ENCODE measurements at places on chromosomes 5 and 9.

DNA sequence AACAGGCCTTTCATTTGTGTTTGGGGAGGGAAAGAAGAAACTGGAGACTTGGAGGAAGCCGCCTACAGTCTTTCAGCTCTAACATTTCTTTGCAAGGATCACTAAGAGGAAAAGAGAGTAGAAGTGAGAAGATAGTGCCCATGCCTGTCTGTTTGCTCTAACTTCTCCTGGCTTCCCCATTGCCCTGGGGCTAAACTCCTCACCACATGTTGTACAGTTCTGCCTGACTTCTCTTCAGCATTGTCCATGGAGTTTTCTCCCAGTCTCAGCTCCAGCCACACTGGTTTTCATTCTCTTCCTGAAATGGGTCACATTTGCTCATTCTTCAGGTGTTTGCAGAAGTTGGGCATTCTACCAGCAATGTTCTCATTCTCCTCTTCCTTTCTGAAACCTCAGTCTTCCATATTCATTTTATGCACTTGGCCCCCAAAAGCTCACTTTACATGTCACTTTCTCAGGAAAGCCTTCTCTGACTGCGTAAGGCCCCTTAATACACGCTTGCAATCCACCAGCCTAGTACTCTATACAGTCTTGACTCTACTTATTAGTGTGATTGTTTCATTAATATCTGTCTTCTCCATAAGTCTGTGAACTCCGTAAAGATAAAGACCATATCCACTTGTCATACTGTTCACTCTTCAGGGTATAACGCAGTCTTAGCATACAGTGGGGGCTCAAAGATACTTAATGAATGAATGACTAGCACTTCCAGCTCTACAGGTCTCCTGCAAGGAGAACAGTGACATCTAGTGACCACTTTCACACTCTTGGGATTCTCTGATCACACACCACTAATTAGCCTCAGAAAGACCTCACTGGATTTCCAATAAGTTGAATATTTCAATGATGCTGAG lies 40.2 kb upstream of the TRIM32 start:
- DNase-seq = no peak

- no peak for DNase-seq
These were observed 167.5 kb upstream of the KLF9 start for GRCh38 chr9:70581955-70582350.

DNA sequence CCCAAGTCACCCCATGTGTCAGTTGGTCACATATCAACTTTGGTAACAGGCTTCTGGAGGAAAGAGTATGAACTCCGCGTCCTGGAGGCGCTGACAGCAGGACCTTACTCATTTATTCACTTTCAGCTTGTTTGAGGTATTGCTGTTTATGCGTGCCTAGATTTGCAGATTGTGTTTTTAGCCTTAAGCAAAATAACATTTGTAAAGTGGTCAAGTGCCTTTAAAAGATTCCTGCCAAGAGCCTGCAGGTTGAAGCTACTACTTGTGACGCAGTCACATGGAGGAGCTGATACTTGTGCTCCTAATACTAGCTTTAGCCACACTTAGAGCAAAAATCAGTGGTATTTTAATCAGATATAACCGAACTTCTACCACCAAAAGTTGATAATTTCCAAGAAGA lies 351.3 kb downstream of the ADGRV1 start:
- no peak for DNase-seq

- no peak for DNase-seq
These were observed 478.6 kb upstream of the WWC1 start for GRCh38 chr5:167812871-167813270.

GRCh38 chr5:95238560-95239325 lies 46.2 kb downstream of the MCTP1 start:
- no peak for DNase-seq

DNA sequence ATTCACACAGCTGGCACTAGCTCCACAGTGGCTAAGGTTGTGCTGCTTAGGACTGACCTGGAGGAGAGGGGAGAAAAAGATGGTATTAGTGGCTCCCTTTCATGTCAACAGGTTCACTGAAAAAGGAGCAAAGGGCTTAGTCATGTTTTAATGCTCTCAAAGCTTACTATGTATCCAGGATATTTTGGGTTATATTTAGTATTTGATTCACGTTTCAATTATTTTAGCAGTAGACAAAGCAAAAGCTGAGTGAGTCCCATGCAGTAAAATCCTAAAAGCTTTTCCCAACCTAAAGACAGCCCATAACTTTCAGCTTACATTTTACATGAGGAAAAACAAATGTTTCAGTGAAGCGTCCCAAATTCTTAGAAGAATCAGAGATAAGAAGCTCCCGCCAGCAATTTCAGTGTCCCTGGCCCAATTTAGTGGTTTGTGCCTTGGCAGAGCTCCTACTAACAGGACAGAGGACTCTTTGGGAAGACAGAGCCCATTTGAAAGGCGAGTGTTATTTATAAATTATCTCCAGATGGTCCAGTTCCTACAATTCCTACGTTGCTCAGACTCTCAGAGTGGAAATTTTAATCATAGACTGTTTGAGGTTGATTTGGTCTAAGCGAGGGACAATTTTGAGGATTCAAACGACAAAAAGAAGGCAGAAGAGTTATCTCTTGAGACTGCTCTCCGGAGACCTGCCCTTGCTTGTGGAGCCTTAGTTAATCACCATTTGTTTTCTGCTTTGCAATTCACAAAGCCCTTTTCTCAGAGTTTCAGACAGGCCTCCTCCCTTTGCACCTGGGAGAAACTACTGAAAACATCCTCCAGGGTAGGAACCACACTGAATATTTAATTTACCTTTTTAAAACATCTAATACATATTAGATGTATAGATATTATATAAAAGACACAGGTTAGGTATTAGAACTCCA lies 225.0 kb upstream of the ANKRD55 start:
- no peak for DNase-seq

DNA sequence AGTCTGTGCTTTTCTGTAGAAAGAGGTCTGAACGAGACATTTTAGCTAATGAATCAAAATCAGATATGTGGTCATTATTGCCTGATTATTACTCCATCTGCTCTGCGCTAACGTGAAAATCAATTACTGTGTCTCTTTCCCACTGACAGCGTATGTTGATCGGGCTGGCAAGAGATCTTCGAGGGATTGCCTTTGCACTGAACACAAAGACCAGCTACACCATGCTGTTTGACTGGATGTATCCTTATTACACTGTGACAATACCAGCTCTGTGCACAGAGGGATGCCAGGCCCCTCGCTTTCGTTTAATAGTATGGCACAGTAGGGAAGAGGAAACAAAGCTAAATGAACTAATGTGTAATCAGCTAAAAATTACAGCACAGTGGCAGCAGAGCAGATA lies 103.7 kb upstream of the TLX3 start:
- no peak for DNase-seq

DNA sequence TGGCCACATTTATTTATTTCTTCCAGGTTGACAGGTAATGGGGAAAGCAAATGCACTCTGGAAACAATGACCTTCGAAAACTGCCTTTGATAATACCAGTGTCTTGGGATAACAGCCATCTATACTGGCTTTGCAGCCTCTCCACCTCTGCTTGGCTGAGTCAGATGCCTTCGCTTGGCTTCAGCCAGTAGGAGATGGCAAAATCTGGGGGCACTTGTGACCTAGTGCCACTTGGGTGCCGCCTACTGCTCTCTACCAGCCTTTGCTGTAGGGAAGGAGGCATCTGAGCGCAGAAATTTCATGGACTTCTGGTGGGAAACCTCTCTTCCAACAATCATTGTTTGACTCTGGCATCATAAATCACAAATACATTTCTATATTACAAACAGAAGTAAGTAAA lies 21.8 kb downstream of the FYB1 start:
- peak; percentile 49 for DNase-seq

GRCh38 chr5:155554500-155554899 lies 540.9 kb downstream of the KIF4B start:
- DNase-seq = no peak

GRCh38 chr9:9998491-9999287 lies 614.1 kb downstream of the PTPRD start:
- DNase-seq = no peak

DNA sequence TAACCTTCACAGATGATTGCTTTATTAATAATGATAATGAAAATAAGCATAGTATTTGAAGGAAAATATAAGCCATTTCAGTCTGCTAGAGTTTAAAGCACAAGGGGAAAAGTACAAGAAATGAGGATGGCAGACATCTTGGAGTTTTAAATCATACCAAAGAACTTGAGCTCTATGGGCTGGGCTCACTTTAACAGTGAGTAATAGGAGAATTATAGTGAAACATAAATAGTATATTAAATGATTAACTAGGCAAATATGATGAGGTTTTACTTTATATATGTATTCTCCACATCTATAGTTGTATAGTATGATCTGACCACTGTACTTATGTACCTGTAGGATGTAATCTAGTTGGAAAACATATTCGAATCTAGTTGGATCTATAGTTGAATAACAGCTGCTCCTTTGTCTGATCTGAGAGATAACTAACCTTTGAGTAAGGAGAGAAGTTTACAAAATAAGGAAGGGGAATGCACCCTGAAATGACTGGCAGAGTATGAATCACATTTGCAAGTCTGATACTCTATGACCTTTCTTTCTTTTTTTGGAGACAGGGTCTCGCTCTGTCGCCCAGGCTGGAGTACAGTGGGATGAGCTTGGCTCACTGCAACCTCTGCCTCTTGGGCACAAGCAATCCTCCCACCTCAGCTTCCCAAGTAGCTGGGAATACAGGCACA lies 17.6 kb downstream of the MEGF9 start:
- no peak for DNase-seq

GRCh38 chr5:103461243-103461642 lies 101.3 kb downstream of the NUDT12 start:
- no peak for DNase-seq

- no peak for DNase-seq
These were observed 85.4 kb downstream of the TMEM167A start for GRCh38 chr5:82991678-82992323.

GRCh38 chr9:129716091-129716490 lies 36.8 kb downstream of the PTGES start:
- no peak for DNase-seq

- DNase-seq = no peak
These were observed 102.2 kb downstream of the YTHDC2 start for GRCh38 chr5:113615708-113616107.

- no peak for DNase-seq
These were observed 320.8 kb upstream of the RFX3 start for GRCh38 chr9:3846573-3846972.

DNA sequence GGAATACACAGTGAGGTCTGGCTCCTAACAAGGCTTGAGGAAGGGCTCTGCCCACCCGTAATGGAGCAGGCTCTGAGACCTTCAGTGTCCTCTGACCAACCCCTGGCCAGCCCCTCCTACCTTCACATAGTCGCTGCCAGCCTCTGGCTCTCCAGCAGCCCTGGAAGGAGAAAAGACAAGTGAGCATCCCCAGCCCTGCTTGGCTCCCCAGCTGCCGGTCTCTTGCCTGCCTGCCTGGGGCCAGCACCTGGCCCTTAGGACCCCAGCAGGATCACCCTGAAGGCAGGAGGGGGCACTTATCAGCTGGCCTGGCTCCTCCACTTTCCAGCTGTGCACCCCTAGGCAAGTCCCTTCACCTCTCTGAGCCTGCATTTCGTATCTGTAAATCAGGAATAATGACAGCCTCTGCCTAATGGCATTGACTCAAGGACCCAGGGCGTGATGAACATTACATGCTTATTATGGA lies 16.9 kb downstream of the SH2D3C start:
- DNase-seq = no peak

DNA sequence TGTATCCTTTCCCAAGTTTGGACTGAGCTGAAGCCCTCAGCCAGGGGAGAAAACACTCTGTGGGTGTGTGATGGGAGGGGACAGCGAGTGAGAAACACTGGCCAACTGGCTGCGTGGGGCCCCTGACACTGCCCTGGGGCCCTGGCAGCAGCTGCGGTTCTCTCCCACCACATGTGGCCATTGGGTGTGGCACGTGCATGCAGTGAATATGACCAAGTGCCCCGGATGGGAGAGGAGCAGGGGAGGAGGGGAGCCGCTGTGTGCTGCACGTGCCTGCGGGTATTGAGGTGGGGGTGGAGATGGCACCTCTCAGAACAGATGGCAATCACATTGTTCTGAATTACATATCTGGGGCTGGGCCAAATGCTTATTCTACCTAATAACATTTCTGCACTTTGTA lies 242.4 kb upstream of the PCSK5 start:
- DNase-seq = no peak

GRCh38 chr5:50700706-50701105 lies 34.3 kb downstream of the PARP8 start:
- no peak for DNase-seq

DNA sequence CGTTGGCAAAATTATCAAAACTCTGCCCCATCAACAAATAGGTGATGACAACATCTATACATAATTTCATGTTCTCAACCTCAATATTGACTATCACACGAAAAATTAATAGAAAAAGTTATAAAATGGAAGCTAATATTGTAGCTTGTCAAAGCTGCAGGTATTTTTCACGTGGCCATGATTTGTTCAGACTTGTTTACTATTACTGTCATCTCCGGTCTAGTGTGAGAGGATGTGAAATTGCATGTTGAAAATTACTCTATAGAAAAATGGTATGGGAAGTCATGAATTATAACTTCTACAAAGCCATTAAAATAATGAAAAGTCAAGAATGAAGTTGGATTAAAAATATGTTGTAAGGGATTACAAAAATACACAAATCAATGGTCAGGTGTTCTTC lies 385.8 kb downstream of the PTPRD start:
- no peak for DNase-seq

DNA sequence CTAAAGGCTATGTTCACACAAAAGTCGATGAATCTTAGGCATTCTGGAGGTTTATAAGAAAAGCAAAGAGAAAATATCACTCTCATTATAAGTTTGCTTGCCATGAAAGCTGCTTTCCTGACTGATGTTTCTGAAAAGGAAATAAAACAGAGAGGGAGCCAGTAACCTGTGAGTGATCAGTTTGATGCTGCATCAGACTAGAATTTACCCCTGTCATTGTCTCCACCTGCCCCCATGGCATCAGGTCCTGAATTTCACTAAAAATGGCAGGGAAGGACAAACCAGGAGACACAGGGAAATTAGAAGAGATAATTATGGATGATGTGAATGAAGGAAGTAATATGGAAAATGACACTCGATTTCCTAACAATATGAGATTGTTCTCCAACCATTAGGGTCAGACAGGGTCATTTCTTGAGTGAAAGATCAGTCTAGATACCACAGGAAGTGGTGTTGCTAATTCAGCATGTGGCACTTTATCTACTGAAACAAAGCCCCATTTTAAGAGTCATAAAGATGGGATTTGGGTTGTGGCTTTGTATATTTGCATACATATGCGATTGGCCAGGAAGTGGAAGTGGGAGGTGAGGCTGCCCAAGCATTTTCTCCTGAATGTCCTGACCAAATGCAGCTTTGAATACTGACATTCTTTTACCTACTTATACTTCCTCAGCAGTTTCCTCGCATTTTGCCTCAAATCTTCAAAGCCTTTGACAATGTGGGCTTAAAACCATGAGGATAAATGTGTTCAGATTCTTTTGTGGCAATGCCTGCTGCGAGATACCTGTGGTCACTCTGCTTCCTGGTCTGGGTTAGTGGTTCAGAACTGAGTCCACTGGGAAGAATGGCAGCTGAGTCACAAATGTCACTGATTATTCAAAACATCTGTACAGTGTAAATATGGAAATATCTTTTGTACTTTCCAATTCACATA lies 29.7 kb downstream of the MEGF10 start:
- no peak for DNase-seq

GRCh38 chr5:172508471-172509404 lies 54.4 kb upstream of the SH3PXD2B start:
- DNase-seq = no peak

Measured in activated naive CD4-positive, alpha-beta T cell (primary cell).